ENCODE measurements at places on chromosomes 7 and 10. TPM values are rescaled to one million over a fixed set of nuclear protein-coding genes. Genes with fewer than 3 reads are reported as not detected.

DNA sequence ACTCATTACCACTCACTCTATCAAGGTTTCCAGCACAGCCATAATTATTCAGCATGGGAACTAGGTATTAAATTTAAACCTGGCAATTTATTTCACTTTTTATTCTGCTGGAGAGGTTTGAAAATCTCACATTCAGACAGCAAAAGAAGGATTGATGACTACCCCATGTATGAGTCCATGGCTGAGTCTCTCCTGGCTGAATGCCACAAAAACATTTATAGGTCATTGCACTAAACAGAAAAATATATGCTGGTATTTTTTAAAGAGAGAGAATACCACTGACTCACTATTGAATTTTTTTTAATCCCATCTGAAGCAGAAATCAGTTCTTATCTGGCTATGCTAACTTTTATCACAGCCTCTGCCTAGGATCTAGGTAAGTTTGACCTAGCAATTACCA, 336.3 kb downstream of the PPP1R3A start:
- no peak for DNase-seq

- peak; percentile 57 for DNase-seq
Observed at GRCh38 chr7:128879939-128880746, 17.5 kb downstream of the ATP6V1F start.

GRCh38 chr7:110568388-110568787, 522.5 kb upstream of the LRRN3 start:
- DNase-seq: no peak

GRCh38 chr10:14184841-14185315, 145.8 kb downstream of the FRMD4A start:
- DNase-seq: no peak

DNA sequence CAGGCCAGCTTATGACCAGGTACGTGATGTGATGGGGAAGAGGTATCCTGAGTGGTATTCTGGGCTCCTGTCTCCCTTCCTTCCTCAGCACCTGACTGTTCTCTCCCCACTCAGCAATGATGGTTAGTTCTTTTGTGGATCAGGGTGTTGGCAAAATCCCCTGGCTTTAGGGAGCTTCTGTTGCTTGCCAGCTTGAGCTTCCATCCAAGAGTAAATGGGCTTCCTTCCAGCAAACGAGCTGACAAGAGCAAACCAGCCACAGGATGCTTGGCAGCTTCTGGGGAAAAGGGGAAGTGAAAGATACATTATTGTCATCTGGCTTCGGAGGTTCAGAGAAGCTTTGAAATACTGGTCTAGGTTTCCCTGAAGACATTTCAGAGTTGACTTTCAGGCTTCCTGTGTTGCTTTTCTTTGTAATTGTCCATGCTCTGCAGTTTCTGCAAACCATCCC, 5.2 kb downstream of the DUSP5 start:
- DNase-seq: no peak

DNA sequence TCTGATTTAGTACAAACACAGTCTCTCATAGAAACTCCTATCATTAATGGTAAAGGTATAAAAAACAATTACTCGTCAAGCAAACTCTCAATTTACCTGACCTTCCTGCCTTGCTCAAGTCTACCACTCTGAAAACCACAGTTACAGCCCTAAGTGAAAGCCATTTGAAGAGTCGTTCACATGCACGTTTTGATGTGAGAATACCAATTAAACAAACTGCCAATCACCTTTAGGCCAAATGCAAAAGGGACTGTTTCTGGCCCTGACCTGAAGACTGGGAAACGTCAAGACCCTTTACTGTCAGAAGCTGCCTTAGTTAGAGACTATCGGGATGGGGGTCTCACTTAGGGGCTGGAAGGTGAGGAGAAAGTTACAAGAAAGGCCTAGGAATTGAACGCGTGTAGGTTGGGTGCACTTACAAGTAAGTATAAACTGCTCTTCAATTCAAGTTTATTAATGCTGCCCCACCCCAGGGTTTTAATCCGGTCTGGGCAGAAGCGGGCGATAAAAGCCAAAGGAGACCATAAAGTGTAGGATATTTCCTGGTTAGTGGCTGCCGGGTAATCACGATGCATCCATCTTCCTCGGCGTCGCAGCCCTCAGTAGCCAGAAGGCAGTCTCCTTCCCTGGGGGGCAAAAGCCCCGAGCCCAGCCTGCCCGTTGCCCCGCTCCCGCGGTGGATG, 935 bp downstream of the TM9SF3 start:
- DNase-seq: no peak

DNA sequence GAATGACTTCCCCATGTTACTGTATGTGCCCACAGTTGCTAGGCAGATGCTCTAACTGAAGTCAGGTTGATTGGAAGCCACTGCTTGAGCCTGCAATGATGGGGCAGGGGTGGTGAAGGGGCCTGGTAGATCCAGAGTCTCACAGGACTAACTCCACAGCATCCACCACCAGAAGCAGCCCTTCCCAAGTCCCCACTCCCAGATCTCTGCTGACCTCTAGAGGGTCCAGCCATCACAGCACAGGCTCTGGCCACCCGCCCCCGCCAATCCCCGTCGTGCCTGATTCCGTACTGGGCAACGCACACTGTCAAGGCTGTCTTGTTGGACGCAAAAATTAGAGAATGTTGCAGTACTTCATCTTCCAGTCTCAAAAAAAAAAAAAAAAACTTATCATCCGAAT, 136.8 kb upstream of the PDE1C start:
- no peak for DNase-seq

- no peak for DNase-seq
Observed at GRCh38 chr7:117790731-117791130, 82.5 kb downstream of the CTTNBP2 start.

- no peak for DNase-seq
Observed at GRCh38 chr10:22386503-22386902, 41.2 kb downstream of the SPAG6 start.

- DNase-seq: peak; percentile 7
Observed at GRCh38 chr7:99928994-99929729, at the start of gene GJC3. Gene GJC3, minus strand, starts transcription at chr7:99929620. Its CDS starts 0 bp downstream, at chr7:99929620.

GRCh38 chr7:17123020-17123419, 175.4 kb upstream of the AHR start:
- DNase-seq: no peak

DNA sequence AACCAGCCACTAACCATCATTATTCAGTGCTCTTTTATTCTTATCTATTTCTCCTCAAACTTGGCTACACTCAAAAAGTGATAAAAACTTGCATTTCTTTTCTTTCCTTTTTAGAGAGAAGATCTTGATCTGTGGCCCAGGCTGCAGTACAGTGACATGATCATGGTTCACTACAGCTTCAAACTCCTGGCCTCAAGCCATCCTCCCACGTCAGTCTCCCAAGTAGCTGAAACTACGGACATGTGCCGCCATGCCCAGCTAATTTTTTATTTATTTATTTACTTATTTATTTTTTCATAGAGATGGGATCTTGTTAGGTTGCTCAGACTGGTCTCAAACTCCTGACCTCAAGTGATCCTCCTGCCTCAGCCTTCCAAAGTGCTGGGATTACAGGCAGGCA, 24.6 kb upstream of the TMEM248 start:
- DNase-seq: no peak

GRCh38 chr10:17432723-17433122, 21.7 kb downstream of the ST8SIA6 start:
- DNase-seq: no peak

GRCh38 chr10:100185364-100186252, at the start of gene ERLIN1:
Gene ERLIN1, minus strand, starts transcription at chr10:100186029. Its CDS starts 403 bp downstream, at chr10:100185626.
- DNase-seq: peak; percentile 89

GRCh38 chr7:141201145-141201885, 127.5 kb downstream of the TMEM178B start:
- no peak for DNase-seq

DNA sequence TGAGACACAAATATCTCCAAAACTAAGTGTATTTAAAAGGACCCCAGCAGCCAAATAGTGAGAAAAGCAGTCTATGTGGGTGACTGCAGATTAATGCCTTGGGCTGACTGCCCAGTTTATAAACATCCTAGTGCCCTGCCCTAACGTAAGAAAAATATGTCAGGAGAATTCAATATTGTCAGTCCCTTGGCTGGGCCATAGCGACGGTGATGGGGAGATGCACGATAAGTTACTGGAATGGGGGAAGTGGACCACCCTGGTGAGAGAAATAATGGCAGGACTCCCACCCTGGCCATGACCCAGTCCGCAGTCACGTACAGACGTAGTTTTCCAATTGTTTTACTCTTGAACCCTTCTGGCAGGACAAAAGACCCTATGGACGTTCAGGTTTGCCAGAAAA, 48.0 kb downstream of the JCAD start:
- DNase-seq: no peak

GRCh38 chr10:32402499-32402898, 43.4 kb upstream of the CCDC7 start:
- DNase-seq: no peak

- peak; percentile 11 for DNase-seq
Observed at GRCh38 chr10:133166828-133167692, 7.0 kb downstream of the KNDC1 start.

- DNase-seq: no peak
Observed at GRCh38 chr7:127943541-127944521, 87.4 kb downstream of the LRRC4 start.

- peak; percentile 82 for DNase-seq
Observed at GRCh38 chr7:2399848-2400587, 3.4 kb upstream of the CHST12 start.

GRCh38 chr7:52260046-52260665, 775.3 kb upstream of the POM121L12 start:
- DNase-seq: no peak

The KAT6B gene
- 7.6 TPM for polyA plus RNA-seq

The CD36 gene
- polyA plus RNA-seq: 15.2 TPM

The TEX47 gene
- not detected for polyA plus RNA-seq

The BBS9 gene
- polyA plus RNA-seq: 3.4 TPM

The KCND2 gene
- polyA plus RNA-seq: 0.11 TPM

The PRR15 gene
- polyA plus RNA-seq: 1.5 TPM

The HTR5A gene
- not detected for polyA plus RNA-seq

The COL13A1 gene
- 2.2 TPM for polyA plus RNA-seq

Data from pancreas (tissue), 10 donors.